ENCODE measurements at places on chromosomes 13 and 19. TPM values are rescaled to one million over a fixed set of nuclear protein-coding genes. Genes with fewer than 3 reads are reported as not detected.

- no peak for DNase-seq
Observed at GRCh38 chr19:681029-682019, 5.1 kb downstream of the FSTL3 start.

Gene ITPKC
- polyA plus RNA-seq, result 47.6 TPM

- no peak for DNase-seq
Observed at GRCh38 chr13:40651866-40652587, 14.4 kb downstream of the FOXO1 start.

DNA sequence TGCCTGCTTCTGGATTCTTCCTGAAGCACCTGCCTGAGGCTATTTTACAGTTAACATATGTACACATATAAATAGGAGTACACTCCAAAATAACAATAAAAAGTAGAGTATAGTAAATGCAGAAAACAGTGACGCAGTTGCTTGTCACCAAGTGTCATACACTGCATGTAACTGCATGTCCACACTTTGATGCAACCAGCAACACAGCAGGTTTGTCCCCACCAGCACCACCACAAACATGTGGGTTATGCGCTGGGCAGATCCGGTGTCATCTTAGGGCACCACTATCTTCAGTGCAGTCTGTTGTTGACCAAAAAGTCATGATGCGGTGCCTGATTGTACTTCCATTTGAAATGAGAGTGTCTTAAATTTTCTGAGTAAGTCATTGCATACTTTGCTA is 51.3 kb downstream of the COL4A2 start:
- DNase-seq, result no peak

DNA sequence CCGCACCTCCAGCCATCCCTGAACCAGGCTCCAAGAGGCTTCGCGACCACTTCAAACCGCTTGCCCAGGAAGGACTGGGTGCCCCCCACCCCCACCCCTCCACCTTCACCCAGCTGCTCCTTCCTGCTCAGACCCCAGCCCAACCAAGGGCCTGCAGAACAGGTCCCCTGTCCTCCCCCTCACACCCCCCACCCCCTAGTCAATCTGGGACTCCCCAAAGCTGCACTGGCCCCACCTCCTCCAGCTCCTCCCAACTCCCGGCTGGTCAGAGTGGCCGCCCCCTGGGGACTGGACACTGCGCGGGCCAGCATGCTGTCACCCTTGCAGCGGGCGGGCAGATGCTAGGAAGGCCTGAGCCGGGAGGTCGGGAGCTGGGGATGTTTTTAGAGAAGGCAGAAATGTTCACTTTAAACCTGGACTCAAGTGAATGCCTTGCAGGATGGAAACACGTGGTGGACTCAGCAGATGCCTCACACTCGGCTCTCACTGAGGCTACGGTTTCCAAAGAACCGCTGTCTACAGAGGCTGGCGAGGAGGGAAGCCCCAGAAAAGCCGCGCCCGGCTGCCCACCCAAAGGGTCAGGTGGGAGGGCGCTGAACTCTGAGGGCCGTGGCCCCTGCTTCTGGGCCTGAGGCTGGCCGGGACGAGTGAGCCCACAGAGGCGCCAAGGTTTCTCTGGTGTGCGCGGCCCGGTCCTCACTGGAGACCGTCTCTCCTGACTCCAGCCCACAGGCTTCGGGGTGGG is 8.0 kb downstream of the RPL36 start:
- no peak for DNase-seq

- DNase-seq, result no peak
Observed at GRCh38 chr19:33724721-33725060, 72.0 kb upstream of the KCTD15 start.

GRCh38 chr19:41238244-41238643 is 19.2 kb downstream of the AXL start:
- DNase-seq, result no peak

Measured in lung (tissue), 17 donors.